ENCODE measurements at places on chromosomes 5 and 9. TPM values are rescaled to one million over a fixed set of nuclear protein-coding genes. Genes with fewer than 3 reads are reported as not detected.

Gene LIX1
- not detected for total RNA-seq

Gene TRMO
- 14.5 TPM for total RNA-seq

Gene GRIA1
- 0.33 TPM for total RNA-seq

Gene WDR31
- total RNA-seq = 0.29 TPM
